ENCODE measurements at places on chromosomes 6 and 20.

GRCh38 chr6:30091577-30092381 lies 16.2 kb upstream of the RNF39 start:
- DNase-seq, result no peak

- no peak for DNase-seq
Measured at GRCh38 chr20:31638317-31638716, 605 bp downstream of the COX4I2 start.

DNA sequence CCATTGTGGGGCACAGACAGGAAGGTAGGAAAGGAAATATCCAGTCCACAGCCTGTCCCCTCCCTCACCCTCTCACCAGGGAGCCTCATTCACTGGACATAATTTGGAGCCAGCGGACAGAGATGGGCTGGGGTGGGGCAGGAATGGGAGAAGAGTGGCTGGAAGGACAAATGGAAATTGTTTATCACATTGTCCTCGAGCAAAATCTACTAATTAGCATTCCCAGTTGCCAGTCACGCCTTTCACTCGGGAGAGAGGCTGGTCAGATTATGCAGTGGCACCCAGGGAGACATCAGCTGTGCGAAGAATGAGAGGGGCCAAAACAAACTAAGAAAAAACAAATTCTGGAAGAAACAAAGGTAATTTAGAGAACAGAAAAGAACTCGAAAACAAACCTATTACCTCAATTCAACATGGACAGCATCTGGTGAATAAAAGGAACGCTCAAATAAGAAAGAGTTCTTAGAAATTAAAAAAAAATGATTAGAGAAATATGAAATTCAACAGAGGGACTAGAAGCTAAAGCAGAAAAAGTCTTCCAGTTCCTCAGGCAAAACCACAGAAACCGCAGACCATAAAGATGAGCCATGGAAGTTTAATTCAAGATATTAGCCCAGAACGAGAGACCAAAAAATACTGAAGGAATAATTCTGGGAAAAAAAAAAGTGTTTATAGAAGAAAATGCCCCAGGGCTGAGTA lies 108.5 kb upstream of the RALGAPA2 start:
- DNase-seq, result no peak

- DNase-seq, result no peak
Measured at GRCh38 chr6:65706436-65706835, 590 bp downstream of the EYS start.

GRCh38 chr20:62719250-62719935 lies 10.8 kb downstream of the NTSR1 start:
- no peak for DNase-seq

All from stimulated activated CD8-positive, alpha-beta memory T cell treated with anti-CD3 and anti-CD28 coated beads, Interleukin-4, amount 100 ng/mL, for 1 hour (primary cell).